ENCODE measurements at places on chromosomes 1 and 21. TPM values are rescaled to one million over a fixed set of nuclear protein-coding genes. Genes with fewer than 3 reads are reported as not detected.

Gene PTGFR
- not detected for total RNA-seq

Gene ANXA9
- total RNA-seq = 1.0 TPM

Gene LYPD8
- not detected for total RNA-seq

Gene FAM72D
- 6.7 TPM for total RNA-seq

Gene PRAMEF20
- not detected for total RNA-seq

Gene TSEN15
- total RNA-seq = 29.3 TPM

Gene PTPN22
- not detected for total RNA-seq

Gene CSF3R
- not detected for total RNA-seq

Gene PPCS
- 33.6 TPM for total RNA-seq

Gene HSD11B1
- total RNA-seq = not detected

Gene OR6N2
- not detected for total RNA-seq

Gene RNU1-2
- total RNA-seq = not detected

Gene TCEA3
- not detected for total RNA-seq

Gene SLC9C2
- not detected for total RNA-seq

Gene SPAG17
- not detected for total RNA-seq

Gene LINGO4
- total RNA-seq = not detected

Gene CADM3
- 0.14 TPM for total RNA-seq

Gene GPATCH2
- 10.3 TPM for total RNA-seq

Gene TSPAN2
- total RNA-seq = 1.8 TPM

Gene LRRN2
- 16.6 TPM for total RNA-seq

Gene RNU1-1
- 7.3 TPM for total RNA-seq

Gene NUP210L
- total RNA-seq = not detected

Gene KRTAP12-2
- total RNA-seq = not detected

Gene GNAT2
- 0.18 TPM for total RNA-seq

Gene LCE2A
- not detected for total RNA-seq

Gene ZMYND12
- 0.49 TPM for total RNA-seq

Gene ZNF644
- 13.6 TPM for total RNA-seq

Gene CLDN19
- total RNA-seq = not detected

Gene KMO
- total RNA-seq = 1.0 TPM

Gene RGS13
- total RNA-seq = not detected

Gene MX1
- 1.6 TPM for total RNA-seq

Gene OLIG1
- total RNA-seq = not detected

Gene CR1L
- not detected for total RNA-seq

Gene PPT1
- 71.1 TPM for total RNA-seq

Gene ACOT11
- total RNA-seq = 2.1 TPM

Gene LCE1D
- not detected for total RNA-seq

Gene CHAF1B
- total RNA-seq = 12.3 TPM

Gene PRR9
- total RNA-seq = not detected

Gene DHX9
- 180 TPM for total RNA-seq

Gene CHIA
- total RNA-seq = not detected

Gene ITLN2
- total RNA-seq = 0.14 TPM

Gene S100A7A
- not detected for total RNA-seq

Gene TCHH
- total RNA-seq = 0.26 TPM

All from A549 treated with DMSO at 1 μM for 4 hours (cell line).